Hindlimb muscle (tissue), 1 donor: ENCODE measurements at places on chromosomes 2 and 18. TPM values are rescaled to one million over a fixed set of nuclear protein-coding genes. Genes with fewer than 3 reads are reported as not detected.

DNA sequence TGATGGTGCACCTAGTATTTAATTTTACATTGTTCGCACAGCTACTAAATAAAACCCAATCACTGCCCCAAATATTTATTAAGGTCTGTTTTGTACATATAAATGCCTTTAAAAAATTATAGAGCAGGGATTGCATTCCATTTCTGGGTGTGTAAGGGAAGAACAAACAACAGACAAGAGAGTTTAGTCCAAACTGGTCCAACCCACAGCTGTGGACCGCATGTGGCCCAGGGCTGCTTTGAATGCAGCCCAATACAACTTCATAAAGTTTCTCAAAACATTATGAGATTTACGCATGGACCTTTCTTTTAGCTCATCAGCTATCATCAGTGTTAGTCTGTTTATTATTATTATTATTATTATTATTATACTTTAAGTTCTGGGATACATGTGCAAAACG, 114.8 kb upstream of the LRATD1 start:
- DNase-seq, result no peak

Gene TUBB8B
- not detected for polyA plus RNA-seq

- no peak for DNase-seq
These were observed 158.1 kb downstream of the RBM43 start for GRCh38 chr2:151103551-151103950.

GRCh38 chr2:127429844-127430425, 11.7 kb downstream of the PROC start:
- DNase-seq, result no peak

Gene ATP6V1C2
- polyA plus RNA-seq, result 1.7 TPM

Gene DLX1
- polyA plus RNA-seq, result not detected

DNA sequence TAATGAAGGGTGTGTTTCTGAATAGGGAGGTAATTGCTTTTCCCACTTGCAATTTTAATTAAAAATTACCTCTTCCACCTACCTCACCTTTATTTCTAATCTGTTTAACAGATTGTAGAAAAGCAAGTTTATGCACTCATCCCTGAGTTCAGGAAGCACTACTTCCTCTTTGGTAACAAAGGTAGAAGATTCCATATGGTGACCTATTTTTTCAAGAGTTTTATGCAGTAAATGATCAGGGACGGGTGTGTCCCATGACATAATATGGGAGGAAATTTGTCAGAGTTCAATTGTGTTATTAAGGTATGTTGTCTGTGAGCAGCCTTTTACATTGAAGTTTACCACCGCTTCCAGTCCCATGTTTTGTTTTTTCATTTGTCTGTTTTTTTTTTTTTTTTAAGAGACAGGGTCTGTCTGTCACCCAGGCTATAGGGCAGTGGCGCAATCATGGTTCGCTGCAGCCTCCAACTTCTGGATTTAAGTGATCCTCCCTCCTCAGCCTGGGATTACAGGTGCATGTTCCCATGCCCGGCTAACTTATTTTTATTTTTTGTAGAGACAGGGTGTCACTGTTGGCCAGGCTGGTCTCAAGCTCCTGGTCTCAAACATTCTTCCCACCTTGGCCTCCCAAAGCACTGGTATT, 68.2 kb downstream of the ASAP2 start:
- DNase-seq, result no peak
